Stimulated activated CD4-positive, alpha-beta T cell treated with anti-CD3 and anti-CD28 coated beads, Interleukin-4, amount 100 ng/mL, for 48 hours (primary cell): ENCODE measurements at places on chromosomes 16 and 17.

GRCh38 chr17:7707446-7707845 lies 2.4 kb downstream of the EFNB3 start:
- DNase-seq, result no peak

- DNase-seq, result no peak
These were observed 94.8 kb downstream of the RTN4RL1 start for GRCh38 chr17:1930337-1930645.

GRCh38 chr17:39921323-39921722 lies 2.9 kb upstream of the GSDMB start:
- no peak for DNase-seq

DNA sequence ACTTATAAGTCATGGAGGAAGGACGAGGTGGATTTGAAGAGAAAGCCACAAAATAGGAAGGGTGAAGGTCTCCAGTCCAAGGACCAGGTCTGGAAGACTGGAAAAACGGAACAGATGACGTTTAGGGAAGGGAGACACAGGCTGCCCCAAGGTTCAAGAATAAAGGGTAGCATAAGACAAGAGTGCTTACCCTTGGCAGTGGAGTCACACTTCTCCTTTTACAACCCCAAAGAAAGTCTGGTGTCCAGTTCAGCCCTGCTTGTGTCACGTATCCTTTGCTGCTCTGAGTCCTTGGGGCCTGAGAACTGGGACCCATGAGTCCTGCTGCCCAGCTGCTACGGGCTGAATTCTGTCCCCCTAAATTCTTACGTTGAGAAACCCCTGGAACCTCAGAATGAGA lies 13.0 kb upstream of the GGA2 start:
- DNase-seq, result no peak

- DNase-seq, result no peak
These were observed 809.6 kb downstream of the CDH11 start for GRCh38 chr16:64312292-64312691.
